ENCODE measurements at places on chromosomes 4 and X. TPM values are rescaled to one million over a fixed set of nuclear protein-coding genes. Genes with fewer than 3 reads are reported as not detected.

- DNase-seq, result no peak
Measured at GRCh38 chr4:83282049-83282535, 2.5 kb downstream of the COQ2 start.

DNA sequence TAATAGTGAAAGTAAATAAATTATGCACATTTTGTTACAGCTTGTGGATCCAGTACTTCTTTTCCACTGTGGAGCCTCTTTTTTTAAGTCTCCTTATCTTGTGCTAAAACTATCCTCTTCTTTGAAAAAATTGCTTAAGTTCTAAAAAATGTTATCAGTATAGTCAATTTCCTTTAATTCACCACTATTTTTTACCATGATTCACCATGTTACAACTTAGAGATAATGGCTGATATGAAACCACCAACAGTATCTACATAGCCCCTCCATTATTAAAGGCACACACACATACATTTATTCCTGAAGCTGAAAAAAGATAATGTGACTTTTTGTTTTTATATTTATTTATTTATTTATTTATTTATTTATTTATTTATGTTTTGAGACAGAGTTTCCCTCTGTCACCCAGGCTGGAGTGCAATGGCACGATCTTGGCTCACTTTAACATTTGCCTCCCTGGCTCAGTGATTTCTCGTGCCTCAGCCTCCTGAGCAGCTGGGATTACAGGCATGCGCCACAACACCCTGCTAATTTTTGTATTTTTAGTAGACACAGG lies 243.2 kb downstream of the SPOCK3 start:
- no peak for DNase-seq

TRIML2 gene
- total RNA-seq, result not detected

SEPSECS gene
- 4.0 TPM for total RNA-seq

All from Panc1 (cell line).